NCI-H460 (cell line): ENCODE measurements at places on chromosomes 6 and 20.

- DNase-seq, result no peak
Measured at GRCh38 chr6:143695130-143695968, 17.6 kb downstream of the PHACTR2 start.

DNA sequence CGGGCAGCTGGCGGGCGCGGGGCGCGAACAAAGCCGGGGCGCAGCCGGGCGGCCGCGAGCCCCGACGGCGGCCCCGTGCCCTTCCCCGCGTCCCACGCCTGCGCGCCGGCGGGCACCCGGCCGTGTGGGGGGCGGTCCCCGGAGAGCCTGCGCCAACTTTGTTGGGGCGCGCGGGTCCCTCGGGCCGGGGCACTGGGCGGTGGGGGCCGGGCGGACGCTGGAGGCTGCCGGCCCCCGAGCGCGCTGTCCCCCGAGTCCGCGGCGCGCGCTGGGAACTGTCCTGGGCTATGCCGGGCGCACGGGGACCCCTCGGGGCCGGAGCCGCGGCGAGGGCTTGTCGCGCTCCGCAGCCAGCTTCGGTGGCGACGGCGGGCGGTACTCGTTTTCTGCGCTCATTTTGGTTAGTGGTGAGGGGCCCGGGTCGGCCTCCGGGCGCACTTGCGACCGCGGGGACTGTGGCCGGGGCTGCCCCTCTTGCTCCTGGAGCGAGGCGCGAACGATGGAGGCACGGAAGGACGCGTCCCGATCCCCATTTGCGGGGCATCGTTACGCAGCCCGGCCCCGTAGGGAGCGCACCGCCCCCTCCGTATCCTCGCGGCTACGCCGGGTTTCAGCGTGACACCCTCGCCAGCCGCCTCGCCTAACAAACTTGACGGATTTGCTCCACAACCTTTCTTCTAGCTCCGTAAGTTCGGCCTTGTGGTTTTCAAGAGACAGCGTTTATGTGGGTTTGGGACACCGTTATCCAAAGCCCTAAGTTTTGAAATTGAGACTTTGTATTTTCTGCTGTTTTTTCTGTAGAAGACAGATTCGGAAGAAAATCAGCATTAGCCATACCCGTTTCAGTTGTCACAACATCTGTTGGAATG lies 622 bp downstream of the SS18L1 start:
- peak; percentile 52 for DNase-seq

- no peak for DNase-seq
Measured at GRCh38 chr6:108728826-108729225, 119.4 kb upstream of the ARMC2 start.

- no peak for DNase-seq
Measured at GRCh38 chr6:31383149-31383548, 20.2 kb upstream of the MICA start.

DNA sequence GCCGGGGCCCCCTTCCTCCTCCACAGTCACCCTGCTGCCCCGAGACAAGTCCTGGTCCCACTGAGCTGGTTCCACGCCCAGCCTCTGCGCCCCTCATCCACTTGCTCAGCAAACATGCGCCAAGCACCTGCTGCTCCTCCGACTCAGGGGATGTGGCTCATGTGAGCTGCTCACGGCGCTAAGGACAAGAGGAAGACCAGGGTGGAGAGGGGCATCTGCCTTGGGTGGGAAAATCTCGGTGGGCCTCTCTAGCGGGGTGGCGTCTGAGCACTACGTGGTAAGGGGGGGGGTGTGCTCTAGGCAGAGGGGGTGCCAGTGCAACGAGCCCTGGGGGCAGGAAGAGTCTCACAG lies 4.5 kb downstream of the LAMA5 start:
- DNase-seq, result no peak

- no peak for DNase-seq
Measured at GRCh38 chr6:96611342-96611991, 48.5 kb downstream of the FHL5 start.

DNA sequence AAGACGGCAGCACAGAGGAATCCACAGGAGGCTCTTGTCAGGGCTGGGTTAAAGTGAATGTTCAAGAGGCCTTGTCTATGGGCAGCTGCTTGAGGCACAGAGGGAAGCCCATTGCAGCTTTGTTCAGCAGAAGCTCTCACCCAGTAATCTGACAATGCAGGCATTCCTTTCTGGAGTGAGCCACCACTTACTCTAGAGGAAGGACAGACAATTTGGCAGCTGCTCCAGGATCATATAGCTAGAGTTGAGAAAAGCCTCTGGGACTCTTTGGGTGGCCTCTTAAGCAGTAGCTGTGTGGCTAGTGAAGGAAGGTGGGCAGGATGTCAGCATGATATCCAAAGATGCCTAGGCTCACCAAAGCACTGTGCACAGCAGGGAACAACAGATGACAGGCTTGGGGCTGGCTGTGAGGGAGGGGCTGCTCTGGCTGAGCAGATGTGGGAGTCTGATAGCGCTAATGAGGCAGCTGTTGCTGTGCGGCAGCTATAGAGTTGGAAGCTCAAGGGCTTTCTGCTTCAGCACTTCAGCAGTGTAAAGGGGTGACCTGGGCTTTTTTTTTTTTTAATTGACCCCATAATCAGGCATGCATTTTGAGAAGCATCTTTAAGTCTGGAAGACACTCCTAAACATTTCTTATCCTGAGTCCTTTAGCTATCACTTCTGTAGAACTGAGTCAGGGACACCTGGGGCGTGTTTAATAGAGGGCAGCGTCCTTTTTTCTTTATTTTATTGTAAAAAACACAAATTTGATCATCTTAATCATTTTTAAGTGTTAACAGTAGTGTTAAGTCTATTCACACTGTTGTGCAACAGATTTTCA lies 27.2 kb downstream of the CMTR1 start:
- no peak for DNase-seq

- no peak for DNase-seq
Measured at GRCh38 chr6:26123675-26123946, 36.4 kb downstream of the HFE start.

DNA sequence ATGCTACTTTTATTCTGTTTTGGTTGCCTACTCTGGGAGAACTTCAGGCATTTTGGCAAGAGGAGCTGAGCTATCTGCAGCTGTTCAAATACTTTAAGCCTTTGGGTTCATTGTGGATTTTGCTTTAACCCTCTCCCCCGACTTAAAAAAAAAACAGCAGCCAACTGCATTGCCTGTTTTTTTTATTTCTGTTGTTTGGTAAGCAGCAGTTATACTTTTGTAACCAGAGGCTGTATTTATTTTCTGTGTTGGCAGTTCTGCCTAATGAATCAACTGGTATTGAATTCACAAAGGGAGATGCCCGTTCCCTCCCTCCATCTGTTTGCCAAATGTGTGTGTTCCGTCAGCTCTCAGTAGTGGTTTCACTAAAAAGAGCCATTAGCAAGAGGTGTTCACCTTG lies 484.0 kb downstream of the UTRN start:
- DNase-seq, result no peak

DNA sequence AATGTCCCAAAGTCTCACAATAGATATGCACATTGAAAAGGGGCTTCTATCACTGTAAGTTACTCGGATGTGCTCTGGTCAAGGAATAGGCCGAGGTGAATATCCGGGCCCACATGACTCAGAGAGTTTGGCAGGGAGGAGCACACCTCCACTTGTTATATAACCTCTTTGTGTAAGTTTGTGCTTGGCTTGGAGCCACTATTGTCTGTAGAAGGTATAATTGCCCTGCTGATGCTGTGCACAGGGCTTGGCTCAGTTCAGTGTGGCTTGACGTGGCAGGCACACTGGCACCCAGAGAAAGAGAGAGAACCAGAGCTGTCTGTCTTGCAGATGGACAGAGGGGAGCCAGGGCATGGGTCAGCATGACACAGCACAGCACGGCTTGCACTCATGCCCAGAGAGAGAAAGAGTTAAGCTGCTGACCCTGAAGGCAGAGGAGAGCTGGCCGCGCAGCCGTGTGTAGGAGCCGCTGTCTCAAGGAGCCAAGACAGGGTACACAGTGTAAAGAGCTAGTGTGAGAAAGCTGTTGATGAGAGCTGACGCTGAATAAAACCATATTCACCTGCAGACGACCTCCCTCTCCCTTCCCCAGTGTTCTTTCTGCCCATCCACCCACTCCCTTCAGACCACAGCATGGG lies 482.5 kb downstream of the C6orf118 start:
- peak; percentile 7 for DNase-seq

DNA sequence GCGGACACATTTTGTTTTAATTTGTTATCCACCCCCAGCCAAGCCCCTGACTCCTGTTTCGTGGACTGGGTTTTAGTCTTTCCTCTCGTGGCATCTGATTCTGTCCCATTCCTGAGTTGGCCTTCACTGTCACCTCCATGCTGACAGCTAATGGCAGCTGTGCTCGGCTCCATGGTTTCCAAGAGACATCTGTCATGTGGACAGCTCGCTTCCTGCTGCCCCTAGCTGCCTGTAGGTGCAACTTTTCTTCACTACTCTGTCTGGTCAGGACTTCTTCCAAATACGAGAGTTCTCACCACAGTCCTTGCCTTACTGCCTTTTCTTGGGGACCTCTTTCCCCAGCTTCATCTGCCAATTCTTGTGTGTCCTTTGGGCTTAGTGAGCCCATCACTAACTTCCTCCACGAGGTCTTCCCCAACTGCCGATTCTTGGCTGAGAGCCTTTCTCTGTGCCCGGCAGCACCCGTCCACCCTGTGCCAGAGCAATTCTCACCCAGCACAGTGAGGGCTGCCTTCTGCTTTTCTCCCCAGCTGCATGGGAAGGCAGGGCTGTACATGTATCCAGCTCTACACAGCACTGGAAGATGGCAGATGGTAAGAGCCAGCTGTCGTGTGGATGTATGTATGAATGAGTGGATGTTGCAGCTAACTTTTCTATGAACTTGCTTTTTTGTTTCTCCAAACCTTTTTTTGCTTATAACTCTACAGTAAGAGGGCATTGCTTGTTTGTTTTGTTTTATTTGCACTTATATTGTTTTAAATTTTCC lies 140.4 kb downstream of the F13A1 start:
- no peak for DNase-seq

DNA sequence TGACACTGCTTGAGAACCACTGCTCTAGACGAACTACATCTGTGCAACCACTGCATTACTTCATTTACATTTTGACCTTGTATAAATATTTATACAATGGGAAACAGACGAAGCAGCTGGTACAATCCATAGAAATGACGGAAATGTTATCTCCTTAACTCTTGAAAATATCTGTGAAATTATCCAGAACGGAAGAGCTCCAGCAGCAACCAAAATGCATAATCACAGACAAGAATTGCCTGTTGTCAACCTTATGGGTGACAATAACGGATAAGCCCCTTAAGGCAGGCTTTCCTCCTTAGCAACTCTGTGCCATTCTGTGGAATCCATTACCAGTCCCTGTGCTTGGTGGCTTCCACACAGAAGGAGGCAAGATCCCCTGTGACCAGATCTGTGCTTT lies 115.4 kb downstream of the DTNBP1 start:
- DNase-seq, result no peak

- peak; percentile 73 for DNase-seq
Measured at GRCh38 chr6:145199961-145200360, 535.4 kb downstream of the EPM2A start.

GRCh38 chr6:28683945-28684538 lies 158.4 kb downstream of the GPX5 start:
- DNase-seq, result peak; percentile 67

GRCh38 chr6:102417368-102417998 lies 1024.0 kb downstream of the GRIK2 start:
- no peak for DNase-seq

DNA sequence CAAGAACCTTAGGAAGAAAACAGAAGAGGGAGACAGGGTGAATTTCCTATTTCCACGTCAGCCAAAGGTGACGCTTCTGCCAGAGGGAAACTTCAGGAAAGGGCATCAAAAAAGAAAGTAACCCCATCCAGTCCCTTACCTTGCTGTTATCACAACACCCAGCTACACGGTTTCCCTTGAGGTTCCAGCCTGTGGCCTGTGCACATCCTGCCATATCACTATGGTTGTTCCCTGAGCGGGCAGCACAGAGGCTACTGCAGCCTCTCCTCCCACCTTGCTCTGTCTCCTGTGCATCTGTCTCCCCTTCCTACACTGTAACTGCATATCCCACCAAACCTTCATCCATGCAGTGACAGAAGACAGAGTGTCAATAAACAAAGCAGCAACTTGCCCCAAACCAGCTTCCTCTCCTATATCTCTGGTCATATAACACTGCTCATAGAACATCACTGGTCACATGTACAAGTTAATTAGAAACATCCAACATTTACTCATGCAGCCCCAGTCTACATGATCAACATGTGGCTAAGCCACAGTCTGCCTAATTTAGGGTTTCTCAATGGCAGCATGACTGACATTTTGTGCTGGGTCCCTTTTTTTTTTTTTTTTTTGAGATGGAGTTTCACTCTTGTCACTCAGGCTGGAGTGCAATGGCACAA lies 54.7 kb downstream of the GFOD1 start:
- no peak for DNase-seq

DNA sequence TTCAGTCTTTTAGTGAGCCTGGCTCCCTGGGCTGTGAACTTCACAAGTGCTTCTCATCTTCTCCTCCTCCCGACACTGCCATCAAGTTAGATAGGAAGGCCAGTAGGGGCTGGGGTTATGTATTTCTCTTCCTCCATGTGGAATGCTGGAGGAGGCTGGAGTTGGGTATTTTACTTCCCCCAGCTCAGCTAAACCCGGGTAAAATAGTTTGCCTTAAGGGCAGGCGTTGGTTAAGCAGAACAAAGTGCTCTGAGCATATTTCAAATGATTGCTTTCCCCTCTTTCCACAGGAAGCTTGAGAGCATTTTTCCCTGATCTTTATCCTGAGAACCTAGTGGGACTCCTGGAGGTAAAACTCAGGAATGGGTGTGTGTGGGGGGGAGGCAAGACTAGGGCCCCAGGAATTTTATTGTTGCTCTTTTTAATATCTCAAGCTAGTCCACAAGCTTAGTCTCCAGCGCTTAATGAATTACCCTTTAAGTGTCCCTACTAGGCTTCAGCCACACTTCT lies 16.9 kb upstream of the SUPT3H start:
- no peak for DNase-seq

DNA sequence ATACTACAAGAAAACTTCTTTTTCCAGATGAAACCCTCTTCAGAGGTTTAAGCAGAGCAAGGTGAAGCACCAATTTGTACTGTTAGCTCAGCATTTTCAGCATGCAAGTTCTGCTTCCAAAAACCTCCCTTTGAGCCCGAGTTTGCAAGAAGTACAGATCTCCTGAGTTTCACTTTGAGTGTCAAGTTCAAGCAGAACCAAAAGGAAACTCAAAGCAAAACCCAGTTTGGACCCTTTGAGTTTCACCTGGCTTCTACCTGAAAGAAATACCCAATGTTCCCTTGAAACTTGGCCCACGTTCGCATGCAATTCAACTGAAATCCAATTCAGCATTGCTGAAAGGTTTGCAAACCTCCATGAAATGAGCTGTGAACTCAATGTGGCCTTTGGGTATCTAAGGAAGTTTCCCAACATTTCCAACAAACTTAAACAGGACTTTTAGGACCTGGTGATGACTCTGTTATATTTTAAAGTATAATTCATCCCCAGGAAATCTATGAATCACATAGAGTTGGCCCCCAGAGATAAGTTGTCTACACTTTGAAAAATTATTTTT lies 62.9 kb upstream of the HBS1L start:
- no peak for DNase-seq
